ENCODE measurements at places on chromosomes 3 and 15.

DNA sequence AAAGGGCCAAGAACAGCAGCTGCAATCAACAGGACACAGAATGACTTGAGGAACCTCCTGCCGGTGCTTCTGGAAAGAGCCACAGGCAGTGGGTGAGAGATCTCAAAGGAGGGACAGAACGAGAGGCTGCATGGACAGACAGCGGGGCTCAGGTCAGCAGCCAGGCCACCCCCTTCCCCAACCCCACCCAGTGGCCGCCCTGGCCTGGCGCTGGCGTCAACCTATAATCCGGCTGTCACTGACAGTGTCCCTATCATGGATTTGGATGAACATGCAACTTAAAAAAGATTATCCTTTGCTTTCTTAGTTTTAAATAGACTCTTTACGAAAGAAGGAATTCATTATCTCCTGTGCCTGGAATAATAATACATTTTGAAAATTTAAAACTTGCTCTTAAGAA is 54.1 kb downstream of the TRPM1 start:
- DNase-seq = no peak

DNA sequence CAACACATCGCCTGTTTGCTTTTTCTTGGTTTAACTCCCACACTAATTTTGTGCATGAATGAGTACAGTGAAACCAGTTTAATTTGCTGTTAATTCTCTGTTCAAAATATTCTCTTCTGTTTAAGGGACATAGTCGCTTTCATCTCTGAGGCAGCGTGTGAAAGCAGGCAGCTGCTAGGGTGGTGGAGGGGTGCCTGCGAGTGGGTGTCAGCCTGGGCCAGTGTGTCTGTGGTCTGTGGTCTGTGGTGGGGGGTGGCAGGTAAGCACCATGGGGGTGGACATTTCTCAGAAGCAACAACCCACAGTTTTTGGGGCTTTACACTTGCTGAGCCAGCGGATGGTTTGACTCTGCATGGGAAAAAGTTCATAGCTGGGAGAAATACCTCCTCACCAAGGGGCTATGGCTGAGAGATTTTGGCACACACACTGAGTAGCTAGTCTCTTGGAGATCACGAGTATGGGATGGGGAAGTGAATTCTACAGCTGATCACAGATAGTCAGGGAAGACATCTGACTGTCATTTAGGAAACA is 109.2 kb downstream of the EPHB1 start:
- DNase-seq = no peak

- no peak for DNase-seq
Observed at GRCh38 chr3:79211586-79212359, 556.0 kb downstream of the ROBO1 start.

DNA sequence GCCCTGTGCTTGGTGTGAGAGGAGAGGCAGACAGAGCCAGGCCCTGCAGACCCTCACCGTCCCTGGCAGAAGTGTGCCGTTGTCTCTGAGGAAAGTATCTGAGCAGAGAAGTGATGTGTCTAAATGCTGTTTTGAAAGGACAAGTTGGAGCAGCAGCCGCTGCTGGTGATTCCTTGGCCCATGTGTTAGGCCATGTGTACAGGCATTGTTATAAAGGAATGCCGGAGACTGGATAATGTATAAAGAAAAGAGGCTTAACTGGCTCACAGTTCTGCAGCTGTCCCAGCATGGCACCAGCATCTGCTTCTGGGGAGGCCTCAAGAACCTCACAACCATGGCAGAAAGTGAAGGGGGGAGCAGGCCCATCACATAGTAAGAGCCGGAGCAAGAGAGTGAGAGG is 334.6 kb upstream of the ATP10A start:
- DNase-seq = no peak

Measured in erythroblast (primary cell).